RWPE2 (cell line): ENCODE measurements at places on chromosomes 2 and 18.
A peak's percentile ranks its signal among the peaks of the same experiment; 100 is the strongest.

- peaks cover 13% of the 10 kb centered on the region for H3K4me1 ChIP-seq
- peak overlapping the region; percentile 83 for H3K4me3 ChIP-seq
- peak; percentile 69 for DNase-seq
- H3K27me3 ChIP-seq, result no peaks in the 10 kb centered on the region
- H3K36me3 ChIP-seq, result peaks cover 6% of the 10 kb centered on the region
- H3K27ac ChIP-seq, result peak overlapping the region; percentile 43
Observed at GRCh38 chr2:112541315-112542122, 746 bp upstream of the POLR1B start.

- H3K27ac ChIP-seq, result no peak overlapping the region
- no peaks in the 10 kb centered on the region for H3K36me3 ChIP-seq
- no peak overlapping the region for H3K4me3 ChIP-seq
- no peaks in the 10 kb centered on the region for H3K4me1 ChIP-seq
- DNase-seq, result no peak
- H3K27me3 ChIP-seq, result peaks cover 6% of the 10 kb centered on the region
Observed at GRCh38 chr2:129929321-129930290, 49.9 kb upstream of the RAB6C start.

- no peak for DNase-seq
- H3K27me3 ChIP-seq, result no peaks in the 10 kb centered on the region
- peaks cover 14% of the 10 kb centered on the region for H3K4me1 ChIP-seq
- no peaks in the 10 kb centered on the region for H3K36me3 ChIP-seq
- no peak overlapping the region for H3K4me3 ChIP-seq
Observed at GRCh38 chr2:218155953-218156479, 10.7 kb downstream of the CXCR1 start.

DNA sequence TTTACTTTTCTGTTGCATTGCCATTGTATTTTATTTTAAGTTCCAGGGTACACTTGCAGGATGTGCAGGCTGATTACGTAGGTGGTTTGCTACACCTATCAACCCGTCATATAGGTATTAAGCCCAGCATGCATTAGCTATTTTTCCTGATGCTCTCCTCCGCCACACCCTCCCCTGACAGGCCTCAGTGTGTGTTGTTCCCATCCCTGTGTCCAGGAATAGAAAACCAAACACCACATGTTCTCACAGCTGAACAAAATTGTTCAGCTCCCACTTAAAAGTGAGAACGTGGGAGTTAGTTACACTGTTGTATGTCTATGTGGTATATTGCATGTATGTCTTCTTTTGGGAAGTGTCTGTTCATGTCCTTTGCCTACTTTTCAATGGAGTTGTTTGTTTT is 1631.7 kb downstream of the DPP10 start:
- DNase-seq, result no peak
- no peaks in the 10 kb centered on the region for H3K4me1 ChIP-seq
- H3K27me3 ChIP-seq, result no peaks in the 10 kb centered on the region
- no peak overlapping the region for H3K27ac ChIP-seq
- H3K36me3 ChIP-seq, result no peaks in the 10 kb centered on the region
- H3K4me3 ChIP-seq, result no peak overlapping the region
